Activated naive CD8-positive, alpha-beta T cell treated with anti-CD3 and anti-CD28 coated beads for 36 hours (primary cell): ENCODE measurements at places on chromosomes 1 and 21. TPM values are rescaled to one million over a fixed set of nuclear protein-coding genes. Genes with fewer than 3 reads are reported as not detected.
A peak's percentile ranks its signal among the peaks of the same experiment; 100 is the strongest.

GRCh38 chr1:224510880-224511645, 76.5 kb upstream of the WDR26 start:
- H3K27ac ChIP-seq: no peak overlapping the region
- H3K4me1 ChIP-seq: peaks cover 5% of the 10 kb centered on the region
- DNase-seq: no peak
- H3K4me3 ChIP-seq: no peak overlapping the region
- no peaks in the 10 kb centered on the region for H3K36me3 ChIP-seq
- no peaks in the 10 kb centered on the region for H3K27me3 ChIP-seq

DNA sequence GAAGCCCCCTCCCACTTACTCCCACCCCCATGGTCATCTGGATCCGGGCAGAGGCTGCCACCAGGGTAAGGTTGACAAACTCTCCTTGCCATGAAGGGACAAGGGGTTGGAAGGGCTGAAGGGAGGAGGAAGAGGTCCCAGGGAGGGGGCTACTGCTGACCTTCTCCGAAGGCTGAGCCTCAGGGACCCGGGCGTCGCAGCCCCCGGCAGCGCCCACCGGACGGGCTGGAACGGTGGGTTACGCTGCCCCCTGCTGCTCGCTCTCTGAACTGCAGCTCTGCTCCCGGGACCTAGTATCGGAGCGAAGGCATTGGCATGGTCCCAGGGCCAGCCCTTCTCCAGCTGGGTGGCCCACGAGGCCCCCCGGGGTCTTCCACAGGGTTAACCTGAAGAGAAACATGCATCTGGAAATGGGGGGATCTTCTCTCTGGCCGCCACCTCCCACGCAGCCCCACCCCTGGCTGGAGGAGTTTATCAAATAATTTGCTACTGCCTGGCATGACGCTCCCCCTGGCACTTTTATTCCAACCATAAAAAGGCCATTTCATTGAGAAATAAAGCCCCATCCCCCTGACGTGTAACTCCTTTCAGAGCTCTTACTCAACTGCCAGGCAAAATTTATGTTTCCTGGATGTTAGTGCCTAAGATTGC, 70.4 kb upstream of the TARDBP start:
- peaks cover 64% of the 10 kb centered on the region for H3K27me3 ChIP-seq
- no peak overlapping the region for H3K4me3 ChIP-seq
- no peaks in the 10 kb centered on the region for H3K36me3 ChIP-seq

DNA sequence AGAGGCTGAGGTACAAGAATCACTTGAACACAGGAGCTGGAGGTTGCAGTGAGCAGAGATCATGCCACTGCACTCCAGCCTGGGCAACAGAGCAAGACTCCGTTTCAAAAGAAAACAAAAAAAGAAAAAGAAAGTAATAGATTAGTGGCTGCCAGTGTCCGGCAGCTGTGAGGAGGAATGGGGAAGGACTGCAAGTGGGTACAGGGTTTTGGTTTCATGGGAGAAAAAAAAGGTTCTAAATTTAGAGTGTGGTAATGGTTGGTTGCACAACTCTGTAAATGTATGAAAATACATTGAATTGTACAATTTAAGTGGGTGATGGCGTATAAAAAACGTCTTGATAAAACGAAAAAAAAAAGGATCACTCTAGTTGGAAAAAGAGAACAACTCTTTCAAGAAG, 6.7 kb downstream of the TAF1A start:
- H3K36me3 ChIP-seq: peaks cover 56% of the 10 kb centered on the region
- H3K27me3 ChIP-seq: no peaks in the 10 kb centered on the region
- DNase-seq: no peak
- H3K4me1 ChIP-seq: peaks cover 31% of the 10 kb centered on the region
- no peak overlapping the region for H3K27ac ChIP-seq

- no peaks in the 10 kb centered on the region for H3K4me1 ChIP-seq
- DNase-seq: no peak
- no peaks in the 10 kb centered on the region for H3K27me3 ChIP-seq
- no peak overlapping the region for H3K27ac ChIP-seq
- peaks cover 1% of the 10 kb centered on the region for H3K36me3 ChIP-seq
These were observed 148.4 kb upstream of the HMCN1 start for GRCh38 chr1:185585770-185586169.

- no peaks in the 10 kb centered on the region for H3K27me3 ChIP-seq
- H3K4me3 ChIP-seq: no peak overlapping the region
- peaks cover 2% of the 10 kb centered on the region for H3K36me3 ChIP-seq
- peaks cover 21% of the 10 kb centered on the region for H3K4me1 ChIP-seq
These were observed 86.3 kb downstream of the MPZL1 start for GRCh38 chr1:167808104-167808503.

- H3K36me3 ChIP-seq: no peaks in the 10 kb centered on the region
- H3K4me1 ChIP-seq: peaks cover 20% of the 10 kb centered on the region
- peak overlapping the region; percentile 72 for H3K27ac ChIP-seq
- H3K27me3 ChIP-seq: no peaks in the 10 kb centered on the region
- peak overlapping the region; percentile 10 for H3K4me3 ChIP-seq
- DNase-seq: peak; percentile 15
These were observed 48.1 kb downstream of the ELAPOR1 start for GRCh38 chr1:109161858-109162606.

- H3K27me3 ChIP-seq: peaks cover 9% of the 10 kb centered on the region
- H3K36me3 ChIP-seq: no peaks in the 10 kb centered on the region
- H3K4me1 ChIP-seq: peaks cover 1% of the 10 kb centered on the region
- no peak overlapping the region for H3K4me3 ChIP-seq
These were observed 59.6 kb upstream of the MACF1 start for GRCh38 chr1:39144924-39145323.

DNA sequence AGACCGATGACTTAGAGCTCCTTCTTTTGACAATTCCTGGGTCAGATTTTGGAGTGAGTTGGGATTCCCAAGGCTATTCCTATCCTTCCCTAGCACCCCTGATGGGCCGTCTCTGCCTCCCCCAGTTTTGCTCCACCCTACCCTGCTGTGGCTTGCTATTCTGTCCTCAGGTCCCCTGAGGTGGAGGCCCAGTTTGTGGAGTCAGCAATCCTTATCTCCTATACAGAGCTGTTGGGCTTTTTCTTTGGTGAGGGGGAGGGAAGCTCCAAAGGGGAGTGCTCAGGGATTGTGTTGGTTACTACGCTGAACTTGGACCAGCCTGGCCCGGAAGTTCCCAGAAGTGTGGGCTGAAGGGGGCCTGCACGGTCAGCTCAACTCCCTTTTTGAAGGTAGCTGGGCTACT, 7.6 kb downstream of the SESN2 start:
- H3K27me3 ChIP-seq: no peaks in the 10 kb centered on the region
- H3K4me1 ChIP-seq: peaks cover 10% of the 10 kb centered on the region
- no peak overlapping the region for H3K27ac ChIP-seq
- H3K4me3 ChIP-seq: no peak overlapping the region

GRCh38 chr1:22721122-22721873, 10.7 kb downstream of the EPHB2 start:
- peaks cover 21% of the 10 kb centered on the region for H3K27me3 ChIP-seq
- no peaks in the 10 kb centered on the region for H3K36me3 ChIP-seq
- no peak for DNase-seq
- no peak overlapping the region for H3K4me3 ChIP-seq
- H3K27ac ChIP-seq: no peak overlapping the region

DNA sequence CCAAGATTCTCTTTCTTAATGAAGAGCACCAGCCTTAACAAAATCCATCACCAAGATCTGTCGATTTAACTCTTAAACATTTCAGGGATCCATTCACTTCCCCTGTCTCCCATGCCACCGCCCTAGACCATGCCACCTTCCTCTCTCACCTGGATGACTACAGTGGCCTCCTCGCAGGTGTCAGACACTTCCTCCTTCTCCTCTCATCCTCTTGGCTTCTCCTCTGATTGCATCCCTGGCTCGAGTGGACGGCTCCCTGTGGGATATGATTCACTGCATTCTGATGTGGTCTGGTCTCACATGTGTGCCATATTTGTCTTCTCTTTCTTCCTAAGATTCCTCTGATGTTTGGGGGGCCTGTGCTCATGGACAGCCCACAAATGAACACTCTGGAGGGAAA, 66.4 kb upstream of the KLHDC7A start:
- no peak for DNase-seq
- no peaks in the 10 kb centered on the region for H3K36me3 ChIP-seq
- no peaks in the 10 kb centered on the region for H3K4me1 ChIP-seq
- H3K27ac ChIP-seq: no peak overlapping the region
- peaks cover 17% of the 10 kb centered on the region for H3K27me3 ChIP-seq
- no peak overlapping the region for H3K4me3 ChIP-seq

TNNT2 gene
- total RNA-seq: not detected

DNA sequence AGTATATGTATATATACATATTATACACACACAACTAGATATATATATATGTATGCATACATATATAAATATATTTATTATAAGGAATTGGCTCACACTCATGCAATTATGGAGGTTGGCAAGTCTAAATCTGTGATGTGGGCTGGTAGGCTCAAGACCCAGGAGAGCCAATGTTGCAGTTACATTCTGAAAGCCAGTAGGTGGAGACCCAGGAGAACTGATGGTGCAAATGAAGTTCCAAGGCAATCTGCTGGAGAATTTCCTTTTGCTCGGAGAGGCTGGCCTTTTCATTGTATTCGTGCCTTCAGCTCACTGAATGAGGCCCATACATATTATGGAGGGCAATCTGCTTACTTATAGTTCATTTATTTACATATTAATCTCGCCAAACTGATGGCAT, 9.4 kb downstream of the IVL start:
- no peak overlapping the region for H3K27ac ChIP-seq
- H3K27me3 ChIP-seq: peaks cover 35% of the 10 kb centered on the region
- no peak overlapping the region for H3K4me3 ChIP-seq
- no peaks in the 10 kb centered on the region for H3K36me3 ChIP-seq
- no peaks in the 10 kb centered on the region for H3K4me1 ChIP-seq

CLCA2 gene
- total RNA-seq: not detected

- peaks cover 8% of the 10 kb centered on the region for H3K4me1 ChIP-seq
- H3K27ac ChIP-seq: no peak overlapping the region
- no peak for DNase-seq
- no peaks in the 10 kb centered on the region for H3K36me3 ChIP-seq
These were observed 137.8 kb downstream of the PTPRC start for GRCh38 chr1:198776602-198777029.

DNA sequence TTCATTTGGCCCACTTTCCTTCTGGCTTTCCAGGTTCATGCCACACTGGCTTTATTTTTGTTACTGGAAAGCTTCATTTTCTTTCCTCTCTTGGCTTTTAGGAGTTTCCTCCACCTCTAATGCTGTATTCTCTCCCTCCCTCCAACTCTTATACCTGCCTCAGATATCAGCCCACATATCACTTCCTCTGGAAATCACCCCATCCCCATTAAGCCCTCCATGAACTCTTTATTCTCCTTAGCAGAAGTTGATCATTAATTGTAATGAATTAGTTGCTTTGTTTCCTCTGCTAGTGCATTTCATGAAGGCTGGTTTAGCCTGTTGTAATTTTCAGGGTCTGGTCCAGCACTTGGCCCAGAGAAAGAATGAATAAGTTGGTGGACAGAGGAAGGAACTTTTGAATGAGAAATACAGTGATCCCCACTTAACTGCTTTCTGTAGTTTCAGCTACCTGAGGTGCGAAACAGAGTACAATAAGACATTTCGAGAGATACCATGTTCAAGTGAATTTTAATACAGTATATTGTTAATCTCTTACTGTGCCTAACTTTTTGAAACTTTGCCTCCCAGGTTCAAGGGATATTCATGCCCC, 1.7 kb downstream of the SOAT1 start:
- DNase-seq: no peak
- no peaks in the 10 kb centered on the region for H3K27me3 ChIP-seq
- peak overlapping the region; percentile 96 for H3K27ac ChIP-seq
- H3K4me1 ChIP-seq: peaks cover 52% of the 10 kb centered on the region
- peaks cover 51% of the 10 kb centered on the region for H3K36me3 ChIP-seq
